Sigmoid colon (tissue), 7 donors: ENCODE measurements at places on chromosomes 3 and 15. TPM values are rescaled to one million over a fixed set of nuclear protein-coding genes. Genes with fewer than 3 reads are reported as not detected.

Gene IP6K2
- polyA plus RNA-seq: 142 TPM

Gene ACKR4
- 0.60 TPM for polyA plus RNA-seq

Gene ITIH3
- not detected for polyA plus RNA-seq

Gene MB21D2
- 4.8 TPM for polyA plus RNA-seq

Gene BNC1
- polyA plus RNA-seq: 0.06 TPM

Gene REC114
- polyA plus RNA-seq: not detected

Gene SCG3
- polyA plus RNA-seq: 1.2 TPM

Gene PAK2
- polyA plus RNA-seq: 22.8 TPM

Gene RFT1
- 3.0 TPM for polyA plus RNA-seq
